ENCODE measurements at places on chromosomes 6 and 20.

- DNase-seq = no peak
These were observed 121.4 kb downstream of the TPBG start for GRCh38 chr6:82484737-82485626.

DNA sequence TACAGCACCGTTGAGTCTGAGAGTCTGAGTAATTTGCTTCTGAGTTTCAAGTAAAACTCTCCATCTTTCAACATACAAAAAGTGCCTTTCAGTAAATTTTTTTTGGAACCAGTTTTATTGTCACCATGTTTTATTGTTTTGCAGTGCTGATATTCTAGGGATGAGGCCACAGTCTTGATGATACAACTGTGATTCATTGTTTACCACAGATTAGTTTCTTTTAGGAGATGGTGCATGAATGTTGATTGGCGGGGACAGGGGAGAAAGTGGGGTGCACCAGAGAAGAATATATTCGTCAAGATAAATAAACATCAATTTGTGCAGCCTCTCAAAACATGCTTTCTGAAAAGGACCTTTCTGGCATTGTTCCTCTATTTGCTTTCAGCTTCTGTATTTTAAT, 109.0 kb downstream of the MCHR2 start:
- no peak for DNase-seq

- DNase-seq = no peak
These were observed 2.2 kb upstream of the LRRN4 start for GRCh38 chr20:6055981-6056569.

GRCh38 chr20:6630514-6630913, 137.0 kb upstream of the BMP2 start:
- DNase-seq = no peak

DNA sequence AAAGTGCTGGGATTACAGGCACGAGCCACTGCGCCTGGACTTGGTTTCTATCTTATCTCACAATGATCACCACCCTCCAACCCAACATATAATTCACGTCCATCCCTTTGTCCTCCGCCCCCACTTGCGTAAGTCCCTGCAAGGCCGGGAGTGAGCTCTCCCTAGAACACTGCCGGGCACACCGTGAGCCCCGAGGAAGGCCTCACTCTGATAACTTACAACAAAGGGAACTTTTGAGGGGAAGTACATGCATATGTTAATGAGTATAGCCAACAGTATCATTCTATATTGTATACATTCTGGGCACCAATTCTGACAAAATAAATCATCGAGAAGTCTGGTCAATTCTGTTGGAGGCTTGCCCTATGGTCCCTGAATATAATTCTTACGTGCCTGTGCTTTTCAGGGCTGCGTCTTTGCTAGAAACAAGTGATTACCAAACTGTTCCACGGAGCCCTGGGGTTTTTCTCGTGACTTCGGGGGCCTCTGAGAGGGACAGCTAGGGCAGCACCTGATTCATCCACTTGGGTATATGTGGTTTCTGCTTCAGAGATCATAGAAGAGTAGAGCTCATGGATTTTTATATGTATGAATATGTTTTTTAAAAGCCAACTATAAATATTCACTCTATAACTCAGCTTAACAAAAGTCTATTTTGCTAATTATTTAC, 469.8 kb upstream of the AGPAT4 start:
- no peak for DNase-seq

DNA sequence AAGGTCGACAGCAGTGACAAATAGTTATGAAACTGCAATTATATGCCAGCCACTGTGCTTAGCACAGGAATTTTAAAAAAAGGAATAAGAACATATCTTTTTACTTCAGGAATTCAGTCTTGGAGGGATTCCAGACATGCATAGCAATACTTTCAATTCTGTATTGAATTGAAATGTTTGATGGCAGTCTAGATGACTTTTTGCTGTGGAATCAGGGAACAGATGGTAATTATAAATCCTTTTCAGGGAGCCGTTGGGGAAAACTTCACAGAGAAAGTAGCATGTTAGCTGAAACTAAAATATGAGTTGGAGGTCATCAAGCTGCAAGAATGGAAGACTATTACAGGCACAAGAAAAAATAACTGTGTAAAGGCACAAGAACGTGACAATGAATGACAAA, 74.8 kb downstream of the IMPG1 start:
- DNase-seq = no peak

All from stimulated activated CD8-positive, alpha-beta memory T cell treated with anti-CD3 and anti-CD28 coated beads, Interleukin-4, amount 100 ng/mL, for 24 hours (primary cell).